Fibroblast of skin of scalp (primary cell): ENCODE measurements at places on chromosomes 6 and 20.
A peak's percentile ranks its signal among the peaks of the same experiment; 100 is the strongest.

GRCh38 chr6:92577077-92577719 is 842.2 kb downstream of the EPHA7 start:
- DNase-seq: peak; percentile 80

DNA sequence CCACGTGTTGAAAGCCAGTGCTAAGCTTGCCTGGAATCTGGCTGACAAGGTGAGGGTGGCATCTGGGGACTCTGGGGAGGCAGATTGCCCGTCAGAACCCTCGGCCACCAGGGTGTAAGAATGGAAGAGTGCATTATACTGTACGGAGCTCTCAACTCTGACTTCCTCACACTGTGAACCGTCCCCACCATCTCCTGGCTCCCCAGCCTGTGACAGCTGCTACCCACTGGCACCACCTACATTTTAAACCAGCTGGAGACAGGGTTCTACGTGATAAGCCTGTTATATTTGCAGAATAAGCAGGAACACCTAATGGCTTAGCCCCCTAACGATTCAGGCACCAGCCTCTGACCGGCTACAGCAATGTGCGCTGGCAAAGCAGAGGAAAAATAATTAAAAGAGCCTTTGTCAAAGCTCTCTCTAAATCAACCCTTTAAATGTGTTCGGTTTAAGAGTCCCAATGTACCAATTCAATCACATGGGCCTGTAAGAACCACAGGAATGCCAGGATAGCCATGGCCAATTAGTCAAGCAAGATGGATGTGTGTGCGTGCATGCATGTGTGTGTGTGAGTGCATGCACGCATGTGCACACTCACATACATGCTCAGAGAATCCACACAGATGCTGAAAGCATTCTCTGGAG is 89.1 kb upstream of the TAB2 start:
- no peak for DNase-seq

- DNase-seq: no peak
Observed at GRCh38 chr20:12049125-12049524, 131.4 kb downstream of the BTBD3 start.

GRCh38 chr6:74000666-74001490 is 304.9 kb downstream of the CD109 start:
- peak; percentile 35 for DNase-seq

DNA sequence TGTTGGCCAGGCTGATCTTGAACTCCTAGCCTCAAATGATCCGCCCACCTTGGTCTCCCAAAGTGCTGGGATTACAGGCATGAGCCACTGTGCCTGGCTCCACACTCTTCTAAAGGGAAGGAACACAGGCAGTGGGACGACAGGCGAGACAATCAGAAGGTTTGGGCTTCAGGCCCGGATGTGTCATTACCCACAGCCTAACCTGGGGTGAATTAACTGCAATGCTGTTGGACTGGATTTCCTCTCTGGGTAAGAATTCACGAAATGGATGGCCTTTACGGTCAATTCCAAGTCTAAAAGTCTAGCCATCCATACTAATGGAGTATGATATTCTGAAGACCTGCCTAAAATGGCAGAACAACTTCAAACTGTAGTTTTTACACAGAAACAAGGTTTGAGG is 83.7 kb upstream of the CCDC28A start:
- no peak for DNase-seq

- no peak for DNase-seq
Observed at GRCh38 chr6:9659848-9660247, 755.0 kb downstream of the TFAP2A start.

GRCh38 chr20:19903168-19903811 is 113.9 kb upstream of the NAA20 start:
- DNase-seq: peak; percentile 31

GRCh38 chr6:143098054-143098671 is 37.5 kb downstream of the AIG1 start:
- no peak for DNase-seq

DNA sequence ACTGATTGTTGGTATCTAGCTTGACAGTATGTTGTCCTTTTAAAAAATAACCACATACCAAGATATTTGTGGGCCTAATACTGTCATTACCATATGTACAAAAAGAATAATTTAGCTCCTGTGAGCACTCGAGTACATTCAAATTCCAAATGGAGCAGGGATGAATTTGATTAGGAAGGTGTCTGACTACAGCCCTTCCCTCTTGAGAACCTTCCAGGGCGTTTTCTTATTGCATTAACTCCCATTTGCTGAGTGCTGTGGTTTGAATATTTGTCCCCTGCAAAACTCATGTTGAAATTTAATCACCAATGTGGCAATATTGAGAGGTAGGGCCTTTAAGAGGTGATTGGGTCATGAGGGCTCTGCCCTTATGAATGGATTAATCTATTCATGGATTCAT is 76.9 kb upstream of the RALY start:
- DNase-seq: no peak

DNA sequence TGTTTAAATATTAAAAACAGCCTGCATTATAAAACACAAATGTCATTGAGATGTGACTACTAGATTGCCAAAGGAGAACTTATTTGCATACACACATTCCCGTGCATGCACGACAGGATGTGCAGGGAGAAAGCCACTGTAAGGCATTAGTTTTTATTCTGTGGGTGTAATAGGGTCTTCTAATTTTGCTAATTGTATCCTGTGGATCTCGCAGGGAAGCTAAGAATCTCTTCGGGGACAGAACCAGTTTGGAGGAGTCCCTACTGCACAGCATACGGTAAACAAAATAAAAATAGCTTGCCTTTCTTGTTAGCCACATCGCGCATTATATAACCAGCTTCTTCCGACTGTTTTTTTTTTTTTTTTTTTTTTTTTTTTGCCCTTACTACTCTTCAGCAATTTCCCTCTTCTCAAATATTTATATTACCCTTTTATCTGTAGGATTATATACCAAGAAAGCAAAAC is 2.0 kb downstream of the ATXN1 start:
- DNase-seq: peak; percentile 48

- no peak for DNase-seq
Observed at GRCh38 chr20:24665196-24665595, 195.8 kb downstream of the SYNDIG1 start.
